IPS DF 6.9 (cell line): ENCODE measurements at places on chromosomes 2 and 18.

- DNase-seq: no peak
Measured at GRCh38 chr18:7886436-7886835, 319.3 kb downstream of the PTPRM start.

DNA sequence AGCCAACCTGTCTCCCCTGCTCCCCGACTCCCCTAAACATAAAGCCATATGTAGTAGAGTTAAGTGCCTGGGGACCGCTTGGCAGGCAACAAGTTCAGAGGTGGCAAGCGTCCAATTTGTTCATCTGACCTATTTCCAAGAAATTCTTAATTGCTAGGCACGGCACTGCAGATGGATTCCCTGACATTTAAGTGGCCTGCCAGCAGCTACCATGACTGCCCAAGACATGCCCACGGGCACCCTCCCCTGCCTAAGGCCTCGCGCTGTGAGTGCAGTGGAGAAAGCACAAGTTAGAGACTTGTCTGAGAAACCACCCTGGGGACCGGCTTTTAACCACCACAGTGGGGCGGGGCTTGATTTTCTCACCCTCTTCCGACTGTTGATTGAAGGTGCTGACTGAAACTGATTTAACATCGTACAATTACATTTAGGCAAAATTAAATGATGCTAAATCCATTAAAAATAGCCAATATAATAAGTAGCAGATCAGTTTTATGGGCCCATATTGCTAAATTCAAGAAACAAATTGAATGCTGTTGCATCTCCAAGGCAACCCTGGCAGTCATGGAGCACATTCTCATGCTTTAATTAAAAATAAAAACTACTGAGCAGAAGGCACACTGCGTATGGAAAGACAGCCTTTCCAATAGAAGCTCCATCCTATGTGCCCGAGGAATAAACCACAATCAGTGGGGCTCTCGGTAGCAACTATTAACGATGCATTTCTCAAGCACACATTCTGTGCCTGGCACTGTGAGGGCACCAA is 163.6 kb upstream of the ACAA2 start:
- no peak for DNase-seq

DNA sequence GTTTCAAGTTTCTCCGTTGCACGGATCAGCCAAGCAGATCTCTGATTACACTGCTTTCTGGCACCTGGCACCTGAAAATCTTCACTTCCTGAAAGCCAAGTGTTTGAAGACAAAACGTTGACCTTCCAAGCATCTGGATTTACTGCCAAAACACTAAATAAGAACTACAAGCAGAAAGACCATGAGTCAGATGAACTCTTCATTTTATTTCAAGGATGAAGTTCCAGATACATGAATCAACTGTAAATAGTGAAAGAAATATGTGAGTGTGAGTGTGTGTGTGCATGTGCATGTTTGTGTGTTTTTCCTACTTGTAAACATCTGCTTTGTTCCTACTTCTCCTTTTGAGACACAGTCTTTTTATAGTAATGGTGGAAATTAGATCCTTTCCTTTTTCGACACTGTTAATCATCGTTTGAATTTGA is 60.0 kb upstream of the DTNA start:
- DNase-seq: no peak

- DNase-seq: no peak
Measured at GRCh38 chr2:235270956-235271355, 222.9 kb upstream of the AGAP1 start.

DNA sequence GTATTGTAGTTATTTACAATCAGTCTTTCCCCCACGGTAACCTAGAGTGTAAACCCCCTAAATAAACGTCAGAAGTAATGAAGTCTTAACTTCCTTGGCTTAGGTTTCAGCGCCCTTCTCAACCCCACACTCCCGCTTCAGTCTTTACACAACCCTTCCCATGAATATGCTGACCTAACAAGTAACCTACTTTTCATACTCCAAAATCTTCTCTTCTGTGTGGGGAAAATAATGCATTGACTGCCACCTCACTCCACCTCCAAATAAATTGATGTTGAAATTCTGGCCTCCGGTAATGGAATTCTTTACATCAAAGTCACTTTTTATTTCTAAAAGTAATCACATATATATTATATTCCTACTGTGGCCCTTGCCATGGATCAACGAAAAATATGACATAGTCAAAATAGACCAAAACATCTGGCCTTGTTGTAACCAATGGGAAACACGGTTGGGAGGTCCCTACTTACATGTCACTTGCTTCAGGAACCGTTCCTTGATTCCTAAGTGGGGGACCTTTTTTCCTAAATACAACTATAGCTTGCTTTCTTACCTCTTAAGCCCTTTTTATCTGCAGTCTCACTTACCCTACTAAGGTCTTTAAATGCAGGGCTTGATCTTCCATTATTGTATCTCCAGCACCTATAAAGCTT is 961 bp downstream of the GEN1 start:
- DNase-seq: no peak

GRCh38 chr2:230234122-230234722 is 8.7 kb downstream of the SP140 start:
- DNase-seq: no peak
